HT-29 (cell line): ENCODE measurements at places on chromosomes 3 and 15. TPM values are rescaled to one million over a fixed set of nuclear protein-coding genes. Genes with fewer than 3 reads are reported as not detected.

The RPL32 gene
- 1,047 and 1,077 TPM in 2 replicates for total RNA-seq

The WDR93 gene
- total RNA-seq: 0.08 and 0.61 TPM in 2 replicates

The ATP13A5 gene
- total RNA-seq: not detected in 2 replicates

The ADGRG7 gene
- 0.08 and 0.13 TPM in 2 replicates for total RNA-seq

The LRIG1 gene
- 24.0 and 25.2 TPM in 2 replicates for total RNA-seq

The SERPINI1 gene
- total RNA-seq: 0.38 and 0.42 TPM in 2 replicates

The RHCG gene
- total RNA-seq: not detected in 2 replicates

The SLC27A2 gene
- 44.5 and 56.0 TPM in 2 replicates for total RNA-seq

The ALDH1L1 gene
- 4.9 and 7.4 TPM in 2 replicates for total RNA-seq

The ZNF860 gene
- 3.9 and 7.5 TPM in 2 replicates for total RNA-seq

The RASGRP1 gene
- total RNA-seq: 0.08 and 1.3 TPM in 2 replicates

The RASL12 gene
- not detected in 2 replicates for total RNA-seq

The FBXO40 gene
- total RNA-seq: not detected in 2 replicates

The LIPH gene
- total RNA-seq: 5.3 and 11.6 TPM in 2 replicates

The TMPRSS7 gene
- 0.03 TPM in 1 of 2 replicates, not detected in the other for total RNA-seq

The FETUB gene
- not detected in 2 replicates for total RNA-seq

GRCh38 chr3:107235928-107236315 is 141.3 kb upstream of the CCDC54 start:
- peak; percentile 83 for DNase-seq

DNA sequence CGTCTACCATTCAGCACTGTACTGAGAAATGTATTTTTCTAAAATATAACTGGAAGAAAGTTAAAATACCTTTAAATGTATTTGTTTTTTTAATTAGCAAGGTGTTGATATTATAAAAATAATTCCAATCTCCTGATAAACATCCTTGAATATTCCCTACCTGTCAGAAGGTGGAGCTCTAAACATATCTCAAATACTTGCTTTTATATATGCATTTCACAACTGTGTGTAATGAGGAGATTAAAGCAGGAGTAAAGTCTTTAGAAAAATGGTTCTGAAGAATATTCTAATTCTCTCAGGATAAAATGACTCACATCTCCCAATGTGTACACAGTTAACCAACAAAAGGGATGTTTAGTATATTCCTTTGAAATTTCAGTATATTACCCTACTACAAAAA is 422.7 kb downstream of the PLCL2 start:
- peak; percentile 3 for DNase-seq

GRCh38 chr15:88073391-88073691 is 183.2 kb downstream of the NTRK3 start:
- DNase-seq: no peak

DNA sequence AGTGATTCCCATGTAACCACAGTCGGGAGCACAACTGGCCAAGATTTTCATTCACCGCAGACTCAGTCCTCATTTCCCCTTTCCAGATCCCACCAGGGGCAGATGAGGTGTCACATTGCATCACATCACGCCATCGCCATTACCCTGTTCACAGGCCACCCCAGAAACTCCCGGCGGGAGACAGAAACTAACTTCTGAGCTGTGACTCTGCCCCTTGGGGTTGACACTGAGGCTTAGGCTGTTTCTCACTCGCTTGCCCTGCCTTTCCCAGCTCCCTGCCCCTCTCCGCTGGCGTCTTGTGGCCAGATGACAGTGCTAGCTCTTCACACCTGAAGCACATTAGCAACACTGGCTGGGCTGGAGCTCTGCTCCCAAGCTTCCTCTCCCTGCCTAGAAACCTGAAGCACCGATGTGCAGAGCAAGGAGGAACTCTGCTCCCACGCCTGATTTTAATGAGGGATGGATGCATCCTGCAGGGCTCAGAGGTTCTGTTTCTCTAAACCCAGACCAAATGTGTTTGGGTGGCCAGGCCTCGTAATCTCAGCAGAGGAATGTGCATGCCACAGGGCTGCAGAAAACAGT is 88.8 kb upstream of the CTDSPL start:
- DNase-seq: no peak

DNA sequence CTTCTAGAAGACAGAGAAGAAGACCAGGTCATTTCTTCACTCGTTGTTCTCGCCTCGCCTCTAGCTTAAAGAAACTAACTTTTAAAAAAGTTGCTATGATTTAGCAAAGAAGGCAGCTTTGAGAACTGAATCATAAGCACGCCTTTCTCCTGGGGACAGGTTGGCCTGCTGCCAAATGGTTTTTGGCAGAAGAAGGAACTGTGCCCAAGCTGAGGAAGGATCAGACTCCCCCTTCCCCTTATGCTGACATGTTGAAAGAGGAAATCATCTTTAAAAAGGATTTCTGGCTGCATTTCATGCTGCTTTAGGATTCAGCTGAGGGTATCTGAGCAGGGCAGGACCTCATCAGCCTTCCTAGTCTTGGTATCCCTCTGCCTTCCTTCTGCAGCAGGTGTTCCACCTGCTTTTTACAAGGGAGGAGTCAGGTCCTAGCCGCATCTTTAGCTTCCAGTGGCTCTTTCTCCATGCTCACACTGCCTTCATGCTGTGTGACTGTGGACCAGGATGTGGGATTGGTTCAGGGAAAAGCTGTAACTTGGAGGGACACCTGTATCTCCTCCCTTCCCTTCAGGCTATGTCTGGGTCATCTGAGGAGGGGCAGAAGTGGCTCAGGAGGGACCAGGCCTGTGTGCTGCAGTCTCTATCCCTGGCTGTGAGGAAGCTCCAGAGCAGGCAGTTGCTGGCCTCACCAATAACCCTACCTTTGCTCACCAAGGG is 34.1 kb upstream of the HACD2 start:
- no peak for DNase-seq

DNA sequence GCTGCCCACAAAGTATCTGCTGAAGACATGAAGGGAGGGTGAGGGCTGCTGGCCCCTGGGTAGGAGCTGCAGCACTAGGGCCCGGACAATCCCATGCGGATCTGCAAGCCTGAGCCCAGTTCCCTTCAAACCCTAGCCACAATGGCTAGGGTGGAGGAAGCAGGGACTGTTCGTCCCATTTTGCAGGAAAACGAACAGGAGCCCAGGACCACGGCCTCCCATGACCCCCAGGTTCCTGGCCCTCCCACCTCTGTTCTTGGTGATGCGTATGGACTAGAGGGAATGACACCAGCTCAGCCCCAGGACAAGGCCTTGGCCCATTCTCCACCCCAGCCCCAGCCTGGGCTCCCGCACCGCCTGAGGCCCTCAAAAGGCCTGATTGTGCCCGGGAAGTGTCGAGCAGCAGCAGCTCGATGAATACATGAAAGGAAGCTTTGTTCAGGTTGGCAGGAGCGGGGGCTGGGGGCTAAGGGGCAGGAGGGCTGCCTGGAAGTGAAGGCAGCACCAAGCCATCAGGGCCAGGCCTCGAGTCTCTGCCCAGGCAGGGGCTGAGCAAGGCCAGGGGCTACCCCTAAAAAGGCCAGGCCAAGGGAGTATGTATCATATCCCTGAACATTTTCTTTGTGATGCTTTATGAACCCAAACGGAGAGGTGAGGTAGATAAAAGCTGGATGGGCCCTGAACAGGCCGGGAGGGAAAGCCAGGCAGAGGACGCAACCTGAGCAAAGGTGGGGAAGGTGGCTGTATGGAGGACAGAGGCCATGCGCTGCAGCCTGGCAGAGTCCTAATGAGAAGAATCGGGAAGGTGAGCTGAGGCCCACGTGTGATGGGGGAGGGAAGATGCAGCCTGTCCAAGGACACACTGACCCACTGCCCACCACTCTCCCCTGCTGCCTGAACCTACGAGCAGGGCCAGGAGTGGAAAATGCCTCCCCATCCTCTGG is 12.2 kb downstream of the SEMA7A start:
- no peak for DNase-seq

GRCh38 chr3:126245811-126246727 is 65.7 kb upstream of the ALDH1L1 start:
- peak; percentile 32 for DNase-seq

DNA sequence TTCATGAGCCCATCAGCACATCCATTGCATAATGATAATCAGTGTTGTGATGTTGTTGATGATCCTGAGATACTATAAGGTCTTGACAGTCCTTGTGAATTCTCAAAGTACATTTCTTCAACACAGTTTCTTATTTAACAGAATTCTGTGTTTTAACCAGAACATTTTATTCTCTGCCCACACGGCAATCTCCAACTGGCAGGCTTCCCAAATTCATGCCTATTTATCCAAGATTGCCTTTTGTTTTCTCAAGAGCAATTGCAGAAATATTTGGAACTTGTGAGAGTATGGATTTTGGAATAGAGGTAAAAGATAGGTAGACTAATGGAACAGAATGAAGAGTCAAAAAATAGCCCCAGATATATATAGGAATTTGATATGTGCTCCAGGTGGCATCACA is 116.0 kb downstream of the UACA start:
- no peak for DNase-seq

DNA sequence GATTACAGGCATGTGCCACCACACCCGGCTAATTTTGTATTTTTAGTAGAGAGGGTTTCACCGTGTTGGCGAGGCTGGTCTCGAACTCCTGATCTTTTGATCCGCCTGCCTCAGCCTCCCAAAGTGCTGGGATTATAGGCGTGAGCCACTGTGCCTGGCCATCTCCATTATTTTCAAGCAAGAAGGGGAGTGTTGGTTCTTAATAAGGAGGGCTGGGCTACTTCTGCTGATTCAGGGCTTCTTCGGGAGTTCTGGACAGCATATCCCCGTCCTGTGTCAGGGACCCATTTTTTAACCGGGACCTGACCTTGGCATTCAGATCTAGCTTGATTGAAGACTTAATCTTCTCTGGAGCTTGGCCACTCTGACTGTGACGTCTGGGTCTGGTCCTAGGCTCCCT is 74.1 kb upstream of the SYN2 start:
- no peak for DNase-seq

DNA sequence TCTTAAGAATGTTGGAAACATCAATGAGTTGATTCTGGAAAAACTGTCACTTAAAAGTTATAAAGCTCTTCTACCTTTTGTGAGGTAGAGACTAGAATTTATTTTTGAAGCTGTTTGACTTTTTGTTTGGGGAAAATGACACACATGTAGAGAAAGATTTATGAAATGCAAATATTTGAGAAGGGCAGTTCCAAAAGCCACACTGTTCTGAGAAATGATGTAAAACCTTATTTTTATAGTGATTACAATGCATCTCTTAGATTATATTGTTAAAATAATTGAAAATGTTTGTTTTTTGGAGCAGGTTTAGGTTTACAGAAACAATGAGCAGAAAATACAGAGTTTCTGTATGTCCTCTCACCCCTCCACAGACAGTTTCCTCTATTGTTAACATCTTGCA is 116.1 kb upstream of the CMC1 start:
- no peak for DNase-seq

DNA sequence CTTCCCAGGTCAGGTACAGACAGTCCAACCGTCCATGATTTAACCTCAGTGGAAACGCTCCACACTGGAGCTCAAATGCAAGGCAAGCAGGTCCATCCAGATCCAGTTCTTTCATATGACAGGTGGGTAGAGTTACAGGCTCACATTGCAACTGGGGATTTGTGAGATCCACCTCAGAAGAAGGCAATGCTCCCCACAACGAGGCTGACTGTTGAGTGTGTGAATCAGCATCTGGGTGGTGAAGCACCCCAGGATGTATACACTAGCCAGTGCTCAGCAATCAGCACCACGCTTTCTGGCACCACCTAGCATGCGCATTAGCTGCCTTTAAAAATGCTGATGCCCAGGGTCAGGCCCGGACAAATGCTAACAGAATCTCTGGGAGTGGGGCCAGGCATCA is 343.5 kb upstream of the ICE2 start:
- DNase-seq: no peak

- DNase-seq: no peak
Observed at GRCh38 chr3:15633159-15633558, 31.6 kb downstream of the BTD start.

DNA sequence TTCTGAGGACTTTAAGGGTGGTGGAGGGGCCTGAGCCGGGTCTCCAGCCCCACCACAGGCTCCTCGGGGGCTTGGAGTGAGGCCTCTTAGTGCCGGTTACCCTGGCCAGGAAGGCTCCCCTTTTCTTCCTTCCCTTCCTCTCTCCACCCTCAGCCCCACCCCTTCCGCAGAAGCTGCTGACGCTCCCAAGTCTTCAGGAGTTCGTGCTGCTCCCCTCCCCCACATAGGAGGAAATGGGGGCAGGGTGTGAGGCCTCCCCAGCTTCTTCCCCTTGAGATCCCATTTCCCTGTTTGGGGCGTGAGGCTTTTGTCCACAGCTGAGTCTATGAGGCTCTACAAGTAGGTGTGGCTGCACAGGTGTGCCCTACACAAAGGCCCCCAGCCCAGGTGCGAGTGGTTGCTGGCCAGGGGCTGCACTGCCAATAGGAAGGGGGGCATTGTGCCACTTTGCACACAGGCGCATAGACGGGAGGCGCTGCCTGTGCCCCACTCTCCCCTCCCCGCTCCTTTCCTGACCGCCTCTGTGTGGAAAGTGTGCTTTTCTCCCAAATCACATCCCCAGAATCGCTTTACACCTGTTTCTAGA is 915 bp upstream of the CALML4 start:
- DNase-seq: peak; percentile 96

GRCh38 chr15:42079401-42079908 is 14.9 kb downstream of the PLA2G4D start:
- DNase-seq: no peak

DNA sequence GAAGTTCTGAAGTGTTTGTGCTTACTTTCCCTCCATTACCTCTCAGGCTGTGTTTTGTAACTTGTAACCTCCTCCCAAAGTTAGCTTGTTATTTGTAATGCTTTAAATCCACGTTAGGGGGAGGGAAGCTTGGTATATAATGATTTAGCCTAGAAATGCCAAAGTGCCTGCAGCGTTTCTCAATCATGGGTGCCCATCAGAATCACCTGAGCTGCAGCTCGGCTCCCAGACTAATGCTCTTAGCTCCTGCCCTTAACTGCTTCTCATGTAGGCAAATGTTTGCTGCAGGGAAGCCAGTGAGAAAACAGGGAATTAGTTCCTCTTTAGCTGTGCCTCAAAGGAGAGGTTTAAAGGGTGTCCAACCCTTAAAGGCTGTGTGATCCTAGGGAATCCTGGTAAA is 219.2 kb upstream of the NAALADL2 start:
- DNase-seq: no peak

GRCh38 chr15:33729653-33730052 is 238.6 kb upstream of the CHRM5 start:
- DNase-seq: peak; percentile 35

GRCh38 chr15:28107111-28107903 is 8.2 kb upstream of the OCA2 start:
- DNase-seq: no peak
